ENCODE measurements at places on chromosomes 1 and 21. TPM values are rescaled to one million over a fixed set of nuclear protein-coding genes. Genes with fewer than 3 reads are reported as not detected.

The CCDC27 gene
- total RNA-seq: not detected

The SLC45A3 gene
- 1.0 TPM for total RNA-seq

GRCh38 chr1:63713627-63714481 is 60.0 kb upstream of the ROR1 start:
- DNase-seq: no peak

The PPP2R5A gene
- 52.0 TPM for total RNA-seq

DNA sequence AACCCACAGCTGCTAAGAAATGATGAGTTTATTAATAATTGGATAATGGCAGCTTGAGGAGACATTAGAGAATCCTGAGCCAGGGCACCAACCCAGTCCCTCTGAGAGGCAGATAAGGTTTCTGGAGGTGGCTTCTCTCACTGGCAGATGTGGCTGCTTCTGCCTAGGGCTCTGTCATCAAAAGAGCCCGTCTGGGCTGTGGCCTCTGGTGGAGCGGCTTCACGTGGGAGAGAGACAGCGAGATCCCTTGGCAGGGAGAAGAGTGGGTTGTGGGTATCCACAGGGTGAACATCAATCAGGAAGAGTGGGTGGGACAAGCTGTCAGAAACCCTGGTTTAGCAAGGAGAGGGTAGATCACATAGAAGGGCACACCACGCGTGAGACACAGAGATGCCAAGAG is 30.0 kb downstream of the VWA5B1 start:
- DNase-seq: no peak

The TNFSF4 gene
- total RNA-seq: 2.4 TPM

GRCh38 chr1:161367684-161368400 is at the start of gene CFAP126:
Gene CFAP126, minus strand, starts transcription at chr1:161367876. Its CDS starts 8 bp downstream, at chr1:161367868.
- peak; percentile 38 for DNase-seq
